ENCODE measurements at places on chromosomes 16 and 17.

- no peak for DNase-seq
These were observed 297.9 kb upstream of the PSMD7 start for GRCh38 chr16:73998707-73999106.

- no peak for DNase-seq
These were observed 13.7 kb downstream of the MRC2 start for GRCh38 chr17:62641153-62641552.

DNA sequence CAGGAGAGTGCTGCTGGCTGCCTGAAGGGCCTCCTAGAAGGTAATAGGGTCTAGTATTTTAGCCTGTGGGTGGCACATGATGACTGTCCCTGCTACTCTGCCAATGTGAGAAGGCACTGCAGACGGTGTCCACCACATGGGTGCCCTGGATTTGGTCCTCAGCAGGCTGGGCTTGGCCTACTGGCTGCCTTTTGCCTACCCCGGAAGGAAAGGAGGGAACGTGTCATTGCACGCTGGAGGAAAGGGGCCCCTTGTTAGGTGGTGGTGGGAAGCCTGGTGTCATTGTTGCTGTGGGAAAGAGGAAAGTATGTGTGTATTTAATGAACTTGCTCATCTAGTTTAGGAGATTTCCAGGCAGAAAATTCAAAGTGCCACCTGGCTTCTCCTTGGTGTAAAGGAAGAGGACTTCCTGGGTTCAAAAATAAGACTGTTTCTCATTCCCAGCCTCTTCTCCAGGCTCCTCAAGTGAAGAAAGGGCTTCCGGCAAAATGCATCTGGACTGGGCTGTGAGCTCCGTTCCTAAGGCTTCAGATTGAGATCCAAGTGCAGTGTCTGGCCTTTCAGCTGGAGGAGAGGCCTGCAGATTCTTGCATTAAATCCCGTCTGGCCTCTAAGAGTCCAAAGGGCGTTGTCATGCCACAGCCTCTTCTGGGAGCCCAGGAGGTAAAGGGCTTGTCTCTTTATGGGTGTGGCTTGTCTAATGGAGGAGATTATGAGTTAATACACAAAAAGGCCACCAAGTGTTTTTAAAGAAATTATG lies 55.1 kb downstream of the RPTOR start:
- no peak for DNase-seq

DNA sequence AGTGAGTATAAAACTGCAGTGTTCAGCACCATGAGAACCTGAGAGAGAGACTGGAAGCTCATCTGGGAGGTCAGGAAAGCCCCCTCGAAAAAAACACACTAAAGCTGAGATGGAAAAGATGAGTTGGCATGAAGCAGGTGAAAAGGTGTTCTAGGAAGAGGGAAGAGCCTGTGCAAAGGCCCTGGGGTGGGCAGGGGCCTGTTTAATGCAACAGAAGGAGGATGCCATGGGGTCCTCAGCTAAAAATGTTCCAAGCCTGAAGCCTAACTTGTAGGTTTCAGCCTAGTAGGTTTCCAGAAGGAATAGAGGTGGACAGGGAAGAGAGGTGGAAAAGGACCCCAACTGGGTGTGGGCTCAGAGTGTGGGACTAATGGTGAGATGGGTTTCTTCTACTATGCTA lies 242.3 kb upstream of the ZFHX3 start:
- DNase-seq = no peak

GRCh38 chr16:11796227-11797165 lies 562 bp downstream of the ZC3H7A start:
- DNase-seq = peak; percentile 33

Measured in T-helper 17 cell (primary cell).